ENCODE measurements at places on chromosomes 6 and 20.

DNA sequence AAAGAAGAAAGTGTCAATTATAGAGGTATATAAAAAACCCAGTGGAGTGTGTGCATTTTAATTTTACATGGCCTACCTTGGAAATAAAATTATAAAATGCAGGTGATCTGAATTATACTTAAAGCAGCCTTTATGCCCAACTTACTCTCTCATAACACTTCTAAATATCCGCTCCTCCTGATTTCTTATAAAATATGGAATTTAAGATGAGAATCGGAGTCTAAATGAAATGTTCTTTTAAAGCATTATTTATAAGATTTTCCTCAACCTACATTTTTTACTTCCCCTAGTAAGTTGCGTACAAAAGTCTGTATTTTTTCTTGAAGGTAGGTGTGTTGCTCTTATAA is 3.5 kb downstream of the CITED2 start:
- DNase-seq = no peak

DNA sequence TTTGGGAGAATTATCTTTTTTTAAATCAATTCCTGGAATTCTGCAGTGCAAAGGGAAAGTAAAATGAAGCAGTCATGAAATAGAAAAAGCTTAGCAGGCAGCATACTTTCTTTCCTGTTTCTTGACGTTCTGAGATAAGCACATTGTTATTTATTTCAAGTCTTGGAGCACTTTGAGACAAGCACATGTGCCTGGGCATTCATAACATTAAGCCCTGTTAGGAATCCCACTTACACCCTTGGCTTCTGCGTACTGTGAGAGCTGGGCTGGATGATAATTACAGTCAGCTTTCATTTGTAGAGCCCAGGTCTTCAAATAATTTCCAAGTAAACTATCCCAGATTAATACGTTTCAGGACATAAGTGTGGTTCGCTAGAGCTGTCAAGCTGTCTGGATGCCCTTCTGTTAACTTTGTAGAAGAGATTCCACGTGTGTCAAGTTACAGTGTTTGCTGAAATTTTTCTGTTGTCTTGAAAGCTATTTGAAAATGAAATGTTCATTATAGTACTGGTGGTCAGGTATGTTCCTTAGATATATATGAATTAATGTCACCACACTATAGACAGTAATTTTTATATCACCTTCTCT is 8.9 kb downstream of the FARS2 start:
- no peak for DNase-seq

DNA sequence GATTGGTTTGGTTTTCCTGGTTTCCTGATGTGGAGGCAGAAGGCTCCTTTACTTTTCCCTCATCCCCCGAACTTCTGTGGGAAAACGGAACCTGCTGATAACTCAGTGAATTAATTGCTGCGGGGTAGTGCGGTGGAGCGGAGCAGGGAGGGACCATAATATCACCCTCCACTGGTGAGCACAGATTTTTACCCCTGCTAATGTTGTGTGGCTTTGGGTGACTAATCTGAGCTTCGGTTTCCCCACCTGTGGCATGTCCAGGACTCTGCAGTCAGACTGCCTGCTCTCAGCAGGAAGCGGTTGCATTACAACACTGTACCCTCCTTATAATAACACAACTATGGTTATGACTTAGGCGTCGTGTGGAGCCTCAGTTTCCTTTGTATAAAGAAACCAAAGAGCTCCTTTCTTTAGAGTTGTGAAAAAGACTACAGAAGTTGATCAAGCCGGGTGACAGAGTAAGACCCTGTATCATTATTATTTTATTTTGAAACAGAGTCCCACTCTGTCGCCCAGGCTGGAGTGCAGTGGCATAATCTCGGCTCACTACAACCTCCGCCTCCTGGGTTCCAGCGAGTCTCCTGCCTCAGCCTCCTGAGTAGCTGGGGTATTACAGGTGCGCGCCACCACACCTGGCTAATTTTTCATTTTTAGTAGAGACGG is 2.2 kb upstream of the ID1 start:
- no peak for DNase-seq

DNA sequence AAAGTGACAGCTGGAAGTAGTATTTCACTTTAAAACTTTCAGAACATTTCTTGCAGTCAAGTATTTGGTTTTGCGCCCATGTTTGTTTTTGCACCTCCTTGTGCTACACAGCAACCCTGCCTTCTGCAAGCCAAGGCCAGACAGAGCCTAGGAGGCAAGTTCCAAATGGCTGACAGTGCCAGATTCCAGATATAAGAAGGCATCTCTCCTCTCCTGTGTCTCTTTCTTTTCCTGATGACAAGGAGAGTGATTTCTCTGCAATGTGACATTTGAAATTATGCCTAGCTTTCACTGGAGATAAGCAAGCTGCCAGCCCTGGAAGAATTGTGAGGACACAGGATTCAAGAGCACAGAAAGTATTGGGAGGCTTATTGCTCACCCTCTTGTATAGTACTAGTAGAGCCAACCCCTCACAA is 149.1 kb upstream of the TENT5A start:
- no peak for DNase-seq

DNA sequence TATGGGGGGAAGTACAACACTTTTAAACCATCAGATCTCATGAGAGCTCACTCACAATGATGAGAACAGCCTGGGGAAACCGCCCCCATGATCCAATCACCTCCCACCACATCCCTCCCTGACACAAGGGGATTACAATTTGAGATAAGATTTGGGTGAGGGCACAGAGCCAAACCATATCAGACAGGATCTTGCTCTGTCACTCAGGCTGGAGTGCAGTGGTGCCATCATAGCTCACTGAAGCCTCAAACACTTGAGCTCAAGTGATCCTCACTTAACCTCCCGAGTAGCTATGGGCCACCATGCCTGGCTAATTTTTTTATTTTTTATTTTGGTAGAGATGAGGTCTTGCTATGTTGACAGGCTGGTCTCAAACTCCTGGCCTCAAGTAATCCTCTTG is 5.1 kb upstream of the IYD start:
- DNase-seq = no peak

- no peak for DNase-seq
Measured at GRCh38 chr20:56245761-56246160, 2.8 kb upstream of the MC3R start.

DNA sequence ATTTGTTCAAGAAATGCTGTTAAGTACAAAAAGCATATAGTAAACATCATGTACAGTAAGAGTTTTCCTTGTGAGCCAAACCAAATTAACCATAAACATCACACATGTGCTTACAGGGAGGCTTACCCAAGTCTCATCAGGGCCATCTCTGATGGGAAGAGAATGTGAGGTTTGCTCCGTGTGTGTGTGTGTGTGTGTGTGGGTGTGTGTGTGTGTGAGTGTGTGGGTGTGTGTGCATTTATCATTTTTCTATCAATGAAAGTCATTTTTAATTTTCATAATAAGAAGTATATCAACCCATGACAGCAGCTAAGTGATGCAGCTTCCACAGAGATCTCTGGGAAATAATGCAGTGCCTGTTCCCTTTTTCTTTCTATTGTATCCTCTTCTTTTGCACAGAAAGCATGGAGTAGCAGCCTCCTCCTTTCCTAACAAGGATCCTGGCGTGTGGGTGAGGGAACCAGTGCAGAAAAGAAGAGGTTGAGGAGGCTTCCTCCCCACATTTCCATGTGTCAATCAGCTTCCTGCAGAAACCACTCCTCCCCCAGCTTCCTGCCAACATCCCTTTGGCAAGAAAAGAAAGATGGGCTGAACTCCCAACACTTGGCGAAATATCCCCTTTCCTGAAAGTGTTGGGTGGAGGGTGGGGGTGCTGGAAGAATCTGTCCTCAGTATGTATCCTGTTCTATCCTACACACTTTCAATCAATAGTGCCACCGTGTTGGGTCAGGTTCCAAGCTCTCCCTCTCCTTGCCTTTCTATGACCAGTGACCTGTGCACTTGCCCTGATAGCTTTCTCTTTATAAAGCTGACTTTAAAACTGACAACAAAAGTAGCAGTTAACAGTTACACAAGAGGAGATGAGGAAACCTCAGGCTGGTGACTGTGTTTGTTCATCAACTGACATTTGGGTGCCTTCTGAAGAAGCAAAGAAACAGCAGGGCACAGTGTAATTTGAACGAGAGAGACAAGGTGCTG is 251.8 kb upstream of the CITED2 start:
- DNase-seq = no peak

- no peak for DNase-seq
Measured at GRCh38 chr6:45915780-45916468, 99.7 kb downstream of the CLIC5 start.

- no peak for DNase-seq
Measured at GRCh38 chr6:152233547-152234320, 403.4 kb downstream of the SYNE1 start.

- DNase-seq = no peak
Measured at GRCh38 chr6:2862712-2863181, 21.1 kb upstream of the SERPINB1 start.

DNA sequence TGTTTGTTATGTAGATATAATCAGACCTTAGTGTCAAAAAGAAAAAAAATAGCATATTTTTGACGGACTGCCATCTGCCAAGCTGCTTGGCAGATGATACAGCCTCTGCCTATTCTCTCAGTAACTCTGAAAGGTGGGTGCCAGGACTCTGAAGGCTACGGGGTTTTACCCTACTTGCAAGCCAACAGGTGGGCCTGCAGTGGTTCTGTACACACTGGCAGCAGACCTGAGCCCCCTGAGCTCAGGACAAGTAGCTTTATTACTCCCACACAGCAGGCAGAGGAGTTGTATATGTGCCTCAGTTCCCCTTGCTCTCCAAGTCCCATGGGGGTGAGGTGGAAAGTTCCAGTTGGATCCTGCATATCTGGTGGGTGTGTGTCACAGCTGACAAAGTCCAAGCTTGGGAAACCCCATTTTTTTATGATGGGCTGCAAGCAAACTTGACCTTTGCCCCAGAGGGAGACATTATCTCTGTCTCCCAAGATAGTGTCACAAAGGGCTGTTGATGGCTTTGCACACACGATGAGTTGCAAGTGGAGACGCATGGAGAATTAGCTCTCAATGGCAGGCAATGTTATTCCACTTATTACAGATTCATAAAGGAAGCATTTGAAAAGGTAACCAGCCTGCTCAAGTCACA is 20.5 kb upstream of the AFDN start:
- DNase-seq = no peak

GRCh38 chr20:60632391-60633262 is 619.4 kb upstream of the CDH4 start:
- DNase-seq = no peak

DNA sequence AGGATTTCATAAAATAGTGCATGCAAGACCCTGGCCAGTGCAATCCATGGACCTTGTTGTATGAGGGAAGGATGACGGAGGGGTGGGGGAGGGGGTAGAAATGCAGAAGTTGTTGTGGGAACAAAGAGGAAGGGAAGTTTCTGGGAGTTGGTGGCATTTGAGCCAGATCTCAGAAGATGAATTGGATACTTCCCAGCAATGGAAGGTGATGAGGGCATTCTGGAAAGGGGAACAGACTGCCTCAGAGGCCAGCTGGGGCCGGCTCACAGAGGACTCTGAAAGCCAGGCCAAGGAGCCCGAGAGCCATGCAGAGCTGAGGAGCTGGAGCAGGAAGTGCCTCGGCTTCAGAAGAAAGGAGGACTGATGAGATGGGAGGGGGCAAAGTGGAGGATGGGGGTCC is 2.7 kb downstream of the TMEM74B start:
- no peak for DNase-seq

DNA sequence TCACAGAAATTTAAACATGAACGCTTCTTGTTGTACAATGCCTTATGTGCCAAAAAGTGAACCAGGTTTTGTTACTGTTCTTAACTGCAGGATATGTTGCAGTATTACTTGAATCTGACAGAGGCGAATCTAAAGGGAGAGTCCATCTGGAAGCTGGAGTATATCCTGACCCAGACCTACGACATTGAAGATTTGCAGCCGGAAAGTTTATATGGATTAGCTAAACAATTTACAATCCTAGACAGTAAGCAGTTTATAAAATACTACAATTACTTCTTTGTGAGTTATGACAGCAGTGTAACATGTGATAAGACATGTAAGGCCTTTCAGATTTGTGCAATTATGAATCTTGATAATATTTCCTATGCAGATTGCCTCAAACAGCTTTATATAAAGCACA is 19.9 kb downstream of the SMPDL3A start:
- DNase-seq = no peak

DNA sequence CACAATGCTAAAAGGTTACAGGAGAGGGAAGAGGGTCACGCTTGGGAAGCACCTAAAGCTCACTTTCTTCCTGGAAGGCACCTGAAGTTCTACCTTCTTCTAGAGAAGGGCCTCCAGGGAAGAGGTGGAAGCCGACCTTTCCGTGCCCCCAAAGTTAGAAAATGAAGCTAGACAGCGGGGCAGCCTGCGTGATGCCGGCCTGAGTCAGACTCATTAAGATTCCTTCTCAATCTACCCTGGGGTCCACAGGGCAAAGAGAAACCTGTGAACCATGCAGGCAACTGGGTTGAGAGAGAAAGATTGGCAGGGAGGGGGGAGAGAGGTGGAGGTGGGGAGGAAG is 54.8 kb upstream of the CCDC167 start:
- no peak for DNase-seq

DNA sequence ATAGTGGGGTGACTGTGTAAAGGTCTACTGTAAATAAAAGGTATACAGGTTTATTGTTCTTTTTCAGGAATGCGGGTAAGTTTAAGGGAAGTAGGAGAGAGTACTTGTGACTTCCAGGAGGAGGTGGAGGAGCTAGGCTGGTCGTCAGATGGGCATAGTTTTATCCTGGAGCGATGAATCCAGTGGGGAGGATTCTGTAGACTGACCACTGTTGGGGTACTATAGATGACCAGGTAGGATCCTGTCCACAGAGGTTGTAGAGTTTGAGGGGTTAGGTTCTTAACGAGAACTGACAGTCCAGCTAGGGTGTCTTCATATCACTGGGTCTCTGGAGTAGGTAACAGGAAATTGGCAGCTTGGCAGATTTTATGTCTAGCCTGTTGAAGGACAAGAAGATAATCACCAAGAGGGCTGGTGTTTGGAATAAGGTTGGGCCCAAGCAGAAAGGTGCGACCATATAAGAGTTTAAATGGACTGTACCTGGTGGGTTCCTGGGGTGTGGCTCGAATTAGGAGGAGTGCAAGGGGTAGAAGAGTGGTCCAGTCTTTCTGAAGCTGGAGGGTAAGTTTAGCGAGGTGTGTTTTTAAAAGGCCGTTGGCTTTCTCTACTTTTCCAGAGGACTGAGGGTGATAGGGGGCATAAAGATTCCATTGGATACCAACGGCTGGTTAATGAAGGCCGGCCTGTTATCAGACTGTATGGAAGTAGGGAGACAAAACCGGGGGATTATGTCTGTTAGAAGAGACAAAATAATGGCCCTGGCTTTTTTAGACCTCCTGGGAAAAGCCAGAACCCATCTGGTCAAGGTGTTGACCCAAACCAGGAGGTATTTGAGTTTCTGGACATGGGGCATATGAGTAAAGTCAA is 751.3 kb upstream of the ADGRB3 start:
- no peak for DNase-seq

DNA sequence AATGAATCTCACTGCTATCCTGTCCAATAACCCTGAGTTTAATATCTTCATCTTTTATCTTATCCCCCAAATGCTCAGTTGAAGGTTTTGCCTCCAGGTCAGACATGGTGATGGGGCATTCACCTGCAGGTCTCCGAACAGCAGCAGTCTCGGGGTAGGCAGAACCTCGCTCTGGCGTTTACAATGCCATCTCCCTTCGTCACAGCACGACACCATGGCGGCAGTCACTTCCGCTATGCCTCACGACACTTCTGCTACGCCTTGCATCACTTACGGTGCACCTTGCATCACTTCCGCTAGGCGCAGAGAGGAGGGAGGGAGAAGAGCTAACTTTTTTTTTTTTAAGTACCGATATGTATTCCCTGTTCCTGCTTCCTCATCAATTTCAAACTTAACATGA is 194.9 kb downstream of the BCAS1 start:
- DNase-seq = no peak

All from NCI-H187 treated with DMSO at 0.1 percent for 48 hours (cell line).